ENCODE measurements at places on chromosomes 2 and 18.

DNA sequence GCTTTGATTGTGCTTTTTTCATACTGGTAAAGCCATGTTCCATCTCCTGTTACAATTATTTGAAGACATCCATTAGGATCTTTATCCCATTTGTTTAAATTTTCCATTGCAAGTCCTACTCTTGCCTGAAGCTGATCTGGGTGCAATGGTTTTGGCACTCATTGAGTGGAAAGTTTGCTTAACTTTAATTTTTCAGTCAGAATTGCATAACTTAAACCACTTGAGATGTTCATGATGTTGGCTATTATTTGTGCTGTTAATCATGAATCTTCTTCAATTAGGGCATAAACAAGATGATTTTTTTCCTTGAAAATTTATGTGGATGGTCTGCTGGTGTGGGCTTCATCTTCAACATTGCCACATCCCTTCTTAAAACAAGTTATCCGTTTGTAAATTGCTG is 180.1 kb downstream of the ST6GAL2 start:
- DNase-seq: no peak

DNA sequence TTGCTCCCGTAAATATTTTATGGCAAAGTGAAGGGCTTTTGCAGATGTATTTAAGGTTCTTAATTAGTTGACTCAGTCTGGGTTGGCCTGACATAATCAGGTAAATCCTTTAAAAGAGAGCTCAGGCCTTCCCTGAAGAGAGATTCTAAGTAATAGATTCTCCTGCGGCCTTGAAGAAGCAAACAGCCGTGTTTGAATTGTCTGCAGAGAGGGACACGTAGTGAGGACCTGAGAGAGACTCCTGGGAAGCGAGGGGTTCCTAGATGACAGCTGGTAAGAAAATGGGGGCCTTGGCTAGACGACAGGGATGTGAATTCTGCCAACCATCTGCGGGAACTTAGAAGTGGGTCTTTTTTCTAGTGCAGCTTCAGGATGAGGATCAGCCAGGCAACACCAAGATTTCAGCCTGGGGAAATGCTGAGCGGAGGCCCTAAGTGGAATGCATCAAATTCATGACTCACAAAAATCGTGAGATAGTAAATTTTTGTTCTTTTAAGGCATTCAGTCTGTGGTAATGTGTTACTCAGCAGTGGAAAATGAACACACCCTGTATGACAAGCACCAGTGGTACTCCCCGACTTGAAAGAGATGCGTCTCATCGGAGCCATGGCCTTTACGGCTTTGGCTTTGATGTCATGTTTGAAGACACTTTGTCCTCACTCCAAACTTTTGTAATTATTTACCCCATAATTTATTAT is 62.1 kb upstream of the SMIM21 start:
- no peak for DNase-seq

DNA sequence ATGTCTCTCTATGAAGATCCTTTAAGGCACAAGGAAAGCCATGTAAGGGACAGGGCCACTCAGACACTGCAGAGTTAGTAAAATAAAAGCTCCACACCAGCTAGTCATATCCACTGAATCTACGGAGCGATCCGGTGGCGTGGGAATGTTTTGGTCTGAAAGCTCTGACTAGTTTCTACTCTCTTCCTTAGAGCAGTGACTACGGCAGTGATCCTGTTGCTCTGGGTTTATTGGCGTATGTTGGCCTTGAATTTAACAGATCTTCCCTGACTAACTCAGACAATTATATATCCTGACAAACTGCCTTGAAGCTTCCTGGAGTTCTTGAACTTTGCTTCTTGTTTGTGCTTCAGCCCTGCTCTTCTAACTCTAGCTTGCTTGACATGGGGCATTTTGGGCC is 115.3 kb upstream of the FZD5 start:
- DNase-seq: no peak

DNA sequence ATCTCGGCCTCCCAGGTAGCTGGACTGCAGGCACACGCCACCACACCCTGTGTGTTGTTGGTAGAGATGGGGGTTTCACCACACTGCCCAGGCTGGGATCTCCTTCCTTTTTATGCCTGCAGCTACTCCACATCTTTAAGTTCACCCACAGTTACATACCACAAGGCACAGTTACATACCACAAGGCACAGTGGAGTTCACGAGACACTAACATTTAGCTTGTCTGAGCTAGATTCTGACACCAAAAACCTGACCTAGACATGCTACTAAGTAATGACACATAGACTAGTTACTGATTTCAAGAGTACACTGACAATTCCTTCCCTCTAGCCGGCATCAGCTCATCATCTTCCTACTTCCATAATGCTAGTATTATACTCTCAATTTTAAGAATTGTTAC is 4.3 kb downstream of the POLR2D start:
- no peak for DNase-seq

DNA sequence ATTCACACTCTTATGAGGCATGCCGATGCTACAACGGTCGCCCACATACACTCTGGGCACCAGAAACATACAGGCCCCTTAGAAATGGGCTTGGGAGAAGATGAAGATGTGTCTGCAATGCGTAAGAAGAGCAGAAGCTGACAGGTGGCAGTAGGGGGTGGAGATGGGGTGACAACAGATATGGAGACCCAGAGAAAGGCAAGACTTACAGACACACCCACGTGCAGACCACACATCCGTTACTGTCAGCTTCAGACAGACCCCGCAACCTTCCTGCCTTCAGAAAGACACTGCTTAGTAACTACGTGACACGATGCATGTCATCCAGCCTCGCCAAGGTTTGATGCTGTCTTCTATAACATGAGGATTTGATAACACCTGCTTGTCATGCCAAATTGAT is 89.5 kb downstream of the ZFP36L2 start:
- DNase-seq: no peak
